Suppressor macrophage treated with lipopolysaccharide for 4 hours (primary cell): ENCODE measurements at places on chromosomes 3 and 15.
A peak's percentile ranks its signal among the peaks of the same experiment; 100 is the strongest.

GRCh38 chr15:62291262-62291661, 126.2 kb upstream of the C2CD4B start:
- no peak for DNase-seq

DNA sequence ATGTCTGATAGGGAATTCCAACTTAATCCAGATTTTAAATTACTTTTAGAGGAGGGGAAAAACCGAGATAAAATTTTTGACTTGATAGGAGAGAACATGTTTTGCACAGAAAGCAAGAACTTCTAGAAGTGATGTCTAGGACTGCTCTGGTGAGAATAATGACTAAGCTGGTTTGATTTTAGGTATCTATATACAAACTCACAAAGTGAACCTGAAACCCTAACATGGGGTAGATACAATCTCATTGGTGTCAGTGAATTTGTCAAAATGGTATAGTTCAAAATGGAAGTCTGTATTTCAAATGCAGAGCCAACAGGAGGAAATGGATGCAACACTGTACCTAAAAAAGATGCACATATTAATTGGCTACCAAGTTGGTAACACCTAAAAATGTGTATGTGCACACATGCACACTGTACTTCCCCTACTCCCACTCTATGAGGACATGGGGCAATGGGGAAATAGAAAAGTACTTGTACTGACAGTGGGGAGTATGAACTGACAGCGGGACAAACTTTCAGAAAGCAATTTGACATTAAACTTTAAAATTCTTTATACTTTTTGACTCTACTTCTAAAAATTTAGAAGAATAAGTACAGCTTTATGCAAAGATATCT, 53.0 kb downstream of the NR1I2 start:
- DNase-seq: peak; percentile 45

DNA sequence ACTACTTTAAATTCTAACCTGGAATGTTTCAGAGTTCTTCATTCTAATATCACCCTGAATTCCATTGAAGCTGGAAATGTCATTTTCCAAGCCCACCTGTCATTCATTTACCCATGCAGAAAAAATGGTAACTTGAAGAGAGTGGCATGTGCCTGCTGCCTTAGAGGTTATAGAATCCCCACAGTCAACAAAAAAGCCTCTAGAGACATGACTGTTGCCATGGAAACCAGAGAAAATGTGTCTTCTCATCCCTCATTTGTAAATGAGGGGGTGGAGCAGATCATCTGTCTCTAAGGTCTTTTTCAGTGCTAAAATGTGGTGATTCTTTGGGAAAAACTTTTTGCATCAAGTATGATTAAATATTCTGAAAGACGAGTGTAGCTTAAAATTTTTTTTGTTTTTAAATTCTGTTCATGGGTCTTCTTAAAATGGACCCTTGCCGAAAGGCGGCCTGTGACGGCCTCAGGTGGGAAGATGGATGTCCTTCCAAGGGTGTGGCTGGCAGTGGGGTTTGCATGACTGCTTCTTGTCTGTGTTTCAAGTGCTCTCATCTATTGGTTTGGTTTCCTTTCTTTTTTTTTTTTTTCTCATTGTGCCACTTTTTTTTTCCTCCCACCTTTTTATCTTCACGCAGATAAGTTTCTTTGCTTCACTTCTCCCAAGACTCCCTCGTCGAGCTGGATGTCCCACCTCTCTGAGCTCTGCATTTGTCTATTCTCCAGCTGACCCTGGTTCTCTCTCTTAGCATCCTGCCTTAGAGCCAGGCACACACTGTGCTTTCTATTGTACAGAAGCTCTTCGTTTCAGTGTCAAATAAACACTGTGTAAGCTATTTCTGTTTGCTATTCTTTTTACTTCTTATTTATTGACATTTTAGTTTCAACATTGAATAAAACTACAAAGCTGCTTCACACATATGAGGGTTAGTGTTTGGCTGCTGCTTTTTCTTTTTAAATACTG, 23.0 kb downstream of the TPM1 start:
- DNase-seq: no peak

DNA sequence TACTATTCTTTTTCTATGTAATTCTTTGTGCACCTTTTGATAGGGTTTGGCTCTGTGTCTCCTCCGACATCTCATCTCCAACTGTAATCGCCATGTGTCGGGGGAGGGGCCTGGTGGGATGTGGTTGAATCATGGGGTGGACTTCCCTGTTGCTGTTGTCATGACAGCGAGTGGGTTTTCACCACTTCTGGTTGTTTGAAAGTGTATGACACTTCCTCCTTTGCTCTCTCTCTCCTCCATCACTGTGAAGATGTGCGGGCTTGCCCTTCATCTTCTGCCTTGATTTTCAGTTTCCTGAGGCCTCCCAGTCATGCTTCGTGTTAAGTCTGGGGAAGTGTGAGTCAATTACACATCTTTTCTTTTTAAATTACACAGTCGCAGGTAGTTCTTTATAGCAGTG, 225.8 kb upstream of the DPPA4 start:
- no peak for DNase-seq

- no peak for DNase-seq
Observed at GRCh38 chr3:179551349-179552105, 11.2 kb upstream of the ACTL6A start.
